ENCODE measurements at places on chromosomes 4 and X.
A peak's percentile ranks its signal among the peaks of the same experiment; 100 is the strongest.

DNA sequence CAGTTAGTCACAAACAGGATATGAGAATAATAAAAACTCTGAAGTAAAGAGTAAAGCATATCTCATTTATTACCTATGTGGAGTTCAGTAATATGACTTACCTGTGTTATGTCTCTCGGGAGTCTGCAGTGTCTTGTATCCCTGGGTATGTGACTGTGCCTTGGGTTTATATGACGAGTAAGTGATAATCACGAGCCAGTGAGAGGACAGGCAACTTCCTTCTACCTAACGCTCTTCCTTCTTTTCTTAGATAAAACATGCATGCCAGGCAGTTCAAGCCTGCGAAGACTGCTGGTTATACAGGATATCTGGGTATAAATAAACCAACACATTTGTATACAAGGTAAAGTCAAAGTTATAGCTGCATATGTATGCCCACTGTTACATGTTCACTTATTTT, at the start of gene HPGDS:
HPGDS (minus strand) TSS at position 143 of the 400 bp plus-strand sequence. CDS start 8,207 bp downstream, outside the sequence.
- peak; percentile 51 for DNase-seq

DNA sequence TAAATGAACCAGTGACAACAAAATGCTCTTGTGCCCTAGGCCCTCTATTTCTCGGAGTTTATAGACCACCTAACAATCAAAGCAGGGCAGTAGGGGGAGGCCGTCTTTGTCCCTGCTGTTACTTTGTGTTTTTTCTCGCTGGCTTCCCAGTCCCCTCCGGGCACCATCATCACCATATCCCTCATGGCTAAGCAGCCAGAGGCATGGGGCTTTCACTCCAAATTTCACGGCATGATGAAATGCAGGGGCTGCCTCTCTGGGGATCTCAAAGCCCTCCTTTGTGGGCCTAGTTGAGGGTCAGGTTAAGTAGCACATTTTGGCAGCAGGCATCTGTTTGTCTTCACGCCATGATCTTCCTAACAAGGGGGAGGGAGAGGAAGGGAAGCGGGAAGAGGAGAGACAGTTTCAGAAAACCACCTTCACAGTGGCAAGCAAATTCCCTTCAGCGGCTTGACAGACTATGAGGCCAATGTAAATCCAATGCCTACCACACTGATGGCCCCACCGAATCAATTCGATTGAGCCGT, 91.9 kb downstream of the ANOS1 start:
- no peak for DNase-seq

GRCh38 chrX:101383679-101384205, 2.2 kb downstream of the BTK start:
- DNase-seq: no peak

GRCh38 chr4:176845636-176846035, 52.9 kb upstream of the VEGFC start:
- DNase-seq: no peak

- peak; percentile 43 for DNase-seq
Measured at GRCh38 chr4:40255393-40256281, 58.8 kb downstream of the RHOH start.

DNA sequence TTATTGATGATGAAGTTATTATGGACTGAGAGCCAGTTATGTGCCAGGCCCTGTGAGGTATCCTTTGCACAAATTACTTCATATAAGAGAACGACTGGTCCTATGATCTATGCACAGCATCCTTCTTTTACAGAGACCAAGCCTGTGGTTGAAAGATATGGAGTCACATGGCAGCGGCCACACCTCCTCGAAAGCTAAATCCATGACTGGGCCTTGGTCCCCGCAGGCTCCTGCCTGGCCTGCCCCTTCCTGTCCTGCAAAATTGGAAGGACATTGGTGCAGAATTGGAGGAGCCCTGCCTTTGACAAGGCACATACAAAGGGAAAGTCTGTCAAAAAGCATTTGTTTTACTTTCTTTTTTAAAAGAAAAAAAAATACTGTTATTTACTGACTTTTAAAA, 18.3 kb downstream of the SORBS2 start:
- DNase-seq: no peak

GRCh38 chr4:8870647-8871416, 807 bp downstream of the HMX1 start:
- peak; percentile 12 for DNase-seq

- DNase-seq: no peak
Measured at GRCh38 chr4:183321516-183321915, 710 bp downstream of the CLDN24 start.

DNA sequence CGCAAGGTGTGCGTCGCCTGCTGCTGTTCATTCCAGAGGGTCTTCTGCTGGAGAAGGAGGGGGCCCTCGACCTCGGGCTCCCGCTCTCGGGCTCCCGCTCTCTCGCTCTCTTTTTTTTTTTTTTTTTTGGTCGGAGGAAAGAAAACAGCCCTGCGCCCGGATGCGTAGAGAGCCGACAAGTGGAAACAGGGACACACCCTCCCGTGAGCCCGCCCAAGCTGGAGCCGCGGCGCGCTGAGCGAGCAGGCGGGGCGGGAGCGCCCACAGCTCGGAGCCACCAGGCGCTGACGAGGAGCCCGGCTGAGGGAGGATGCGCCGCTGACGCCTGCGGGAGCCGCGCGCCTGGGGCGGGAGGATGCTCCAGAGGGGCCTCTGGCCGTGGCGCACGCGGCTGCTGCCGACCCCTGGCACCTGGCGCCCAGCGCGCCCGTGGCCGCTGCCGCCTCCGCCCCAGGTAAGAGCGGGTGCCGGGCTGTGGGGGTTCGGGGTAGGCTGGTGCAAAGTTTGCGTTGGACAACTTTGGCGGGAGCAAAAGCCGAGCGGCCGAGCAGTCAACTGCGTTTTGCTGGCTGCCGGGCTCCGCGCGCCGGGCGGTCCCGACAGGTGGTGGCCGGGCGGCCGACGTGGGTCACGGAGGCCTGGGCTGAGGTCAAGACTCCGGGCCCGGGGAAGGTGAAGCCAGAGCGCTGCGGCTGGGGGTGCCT, at the start of gene MCUB:
MCUB (plus strand) TSS at position 264 of the 704 bp plus-strand sequence; CDS start at position 356, 92 bp downstream.
- peak; percentile 94 for DNase-seq

GRCh38 chr4:39526765-39527295, 409 bp downstream of the UGDH start:
- no peak for DNase-seq

GRCh38 chrX:152637649-152638442, at the start of gene GABRQ:
GABRQ (plus strand) TSS chrX:152637895; CDS start chrX:152638203, 308 bp downstream.
- peak; percentile 38 for DNase-seq

- peak; percentile 3 for DNase-seq
Measured at GRCh38 chrX:13791559-13791958, 25.3 kb downstream of the GPM6B start.

DNA sequence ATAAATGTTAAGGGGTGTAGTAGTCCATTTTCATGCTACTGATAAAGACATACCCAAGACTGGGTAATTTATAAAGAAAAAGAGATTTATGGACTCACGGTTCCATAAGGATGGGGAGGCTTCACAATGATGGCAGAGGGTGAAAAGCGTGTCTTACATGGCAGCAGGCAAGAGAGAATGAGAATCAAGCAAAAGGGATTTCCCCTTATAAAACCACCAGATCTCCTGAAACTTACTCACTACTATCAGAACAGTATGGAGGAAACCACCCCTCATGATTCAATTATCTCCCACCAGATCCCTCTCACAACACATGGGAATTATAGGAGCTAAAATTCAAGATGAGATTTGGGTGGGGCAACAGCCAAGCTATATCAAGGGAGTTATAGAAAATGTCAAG, 329.2 kb downstream of the DTHD1 start:
- no peak for DNase-seq

DNA sequence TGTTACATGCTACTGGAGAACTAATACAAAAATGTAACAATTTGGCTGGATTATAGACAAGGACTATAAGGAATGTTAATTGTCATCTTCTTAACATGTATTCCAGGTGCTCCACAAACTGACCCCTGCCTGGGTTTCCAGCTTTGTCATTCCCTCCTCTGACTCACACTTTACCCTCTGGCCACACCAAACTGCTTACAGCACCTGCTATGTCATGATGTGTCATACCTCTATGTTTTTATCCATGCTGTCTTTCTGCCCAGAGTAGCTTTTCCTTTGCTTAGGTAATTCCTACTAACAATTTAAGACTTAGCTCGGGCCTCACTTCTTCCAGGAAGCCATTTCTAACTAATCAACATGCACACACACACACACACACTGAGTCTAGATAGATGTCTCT, 14.0 kb upstream of the SHROOM4 start:
- DNase-seq: no peak

DNA sequence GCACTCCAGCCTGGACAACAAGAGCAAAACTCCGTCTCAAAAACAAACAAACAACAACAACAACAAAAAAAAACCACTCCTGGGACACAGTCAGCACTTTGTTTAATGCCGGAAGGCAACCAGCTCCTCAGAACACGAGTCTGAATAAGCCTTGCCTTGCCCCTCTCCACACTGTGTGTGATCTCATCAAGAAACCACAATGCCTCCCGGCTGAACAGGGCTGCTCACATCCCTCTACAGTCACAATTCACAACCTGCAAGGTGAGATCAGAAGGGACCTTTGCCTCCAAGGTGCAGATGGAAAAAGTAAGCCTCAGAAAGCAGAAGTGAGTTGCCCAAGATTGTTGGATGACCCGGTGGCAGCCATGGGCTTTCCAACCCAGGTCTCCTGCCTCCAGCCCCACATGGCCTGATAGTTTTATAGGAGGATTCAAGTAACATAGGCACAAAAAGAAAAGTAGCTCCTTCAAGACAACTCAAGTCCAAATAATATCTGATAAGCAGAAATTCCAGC, 80.8 kb downstream of the JAKMIP1 start:
- no peak for DNase-seq

GRCh38 chr4:17475481-17475880, 36.4 kb downstream of the QDPR start:
- DNase-seq: no peak

GRCh38 chrX:18666614-18667013, 5.3 kb downstream of the RS1 start:
- DNase-seq: no peak

DNA sequence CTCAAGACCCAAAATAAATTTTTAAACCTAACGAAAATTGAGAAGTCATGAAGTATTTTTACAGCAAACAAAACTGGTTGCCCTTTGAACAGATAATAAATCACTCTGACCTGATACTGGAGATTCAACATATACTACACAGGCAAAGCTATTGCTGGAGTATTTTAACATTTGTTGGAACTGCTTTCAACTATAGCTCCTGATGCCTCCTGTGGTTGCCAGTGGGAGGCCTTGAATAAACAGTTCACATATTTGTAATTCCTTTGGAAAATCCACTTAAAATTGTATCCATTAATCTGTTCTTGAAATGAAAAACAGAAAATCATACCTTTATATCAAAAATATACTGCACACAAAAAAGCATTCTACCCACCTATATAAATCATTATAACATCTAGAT, 605.1 kb downstream of the KCTD8 start:
- DNase-seq: no peak

DNA sequence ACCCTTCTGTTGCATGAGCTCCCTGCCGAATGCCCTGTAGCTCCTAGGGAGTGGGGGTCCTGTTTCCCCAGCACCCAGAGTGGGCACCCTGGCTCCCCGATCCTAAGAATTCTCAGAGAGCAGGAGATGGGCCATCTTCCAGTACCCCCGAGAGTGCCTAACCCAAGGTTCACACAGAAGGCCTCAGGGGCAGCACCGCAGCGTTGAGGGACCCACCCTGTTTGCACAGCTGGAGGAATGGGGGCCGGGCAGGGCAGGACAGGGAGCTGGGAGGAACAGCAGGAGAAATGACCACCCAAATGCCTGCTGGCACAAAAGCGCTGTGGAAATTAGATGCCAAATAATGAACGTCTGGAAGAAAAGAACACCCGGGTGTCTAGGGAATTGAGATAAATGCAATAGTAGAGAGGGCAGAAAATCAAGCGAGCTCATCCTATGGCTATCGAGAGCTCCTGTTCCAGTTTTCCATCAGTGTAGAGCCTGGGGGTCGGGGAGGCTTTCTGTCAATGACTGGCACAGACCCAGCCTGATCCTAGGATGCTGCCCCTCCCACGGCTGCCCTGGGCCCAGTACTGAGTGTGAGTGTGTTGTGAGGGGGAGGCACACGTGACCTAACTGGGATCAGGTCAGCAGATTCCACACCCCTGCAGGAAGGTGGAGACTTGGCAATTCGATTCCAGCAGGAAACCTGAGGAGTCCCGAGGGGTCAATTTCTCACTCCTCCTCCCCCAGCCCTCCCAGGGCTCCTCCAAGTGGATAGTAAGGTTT, 25.7 kb downstream of the SEPTIN6 start:
- DNase-seq: no peak

DNA sequence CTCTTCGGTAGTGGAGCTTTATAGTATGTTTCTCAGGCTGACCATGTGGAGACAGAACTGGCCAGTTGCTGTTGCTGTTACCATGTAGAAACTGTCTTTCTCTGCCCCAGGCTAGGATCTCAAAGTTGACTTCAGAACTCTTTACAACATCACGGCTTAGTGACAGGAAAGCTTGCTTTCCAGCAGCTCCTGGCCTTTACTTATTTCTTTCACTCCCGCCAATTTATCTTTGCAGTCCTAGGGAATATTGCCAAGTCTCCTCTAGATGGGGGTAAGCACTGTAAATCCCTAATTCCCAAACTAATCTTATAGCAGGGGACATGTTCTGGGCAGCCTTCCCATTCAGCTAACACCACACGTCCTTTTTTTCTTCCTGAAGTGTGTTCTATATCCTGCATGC, 631.6 kb downstream of the SPRY1 start:
- peak; percentile 92 for DNase-seq

- no peak for DNase-seq
Measured at GRCh38 chrX:150676221-150676620, 17.0 kb upstream of the MTMR1 start.

GRCh38 chr4:149702414-149703293, 113.0 kb downstream of the IQCM start:
- no peak for DNase-seq

GRCh38 chr4:182866746-182867145, 50.4 kb downstream of the DCTD start:
- DNase-seq: peak; percentile 50

DNA sequence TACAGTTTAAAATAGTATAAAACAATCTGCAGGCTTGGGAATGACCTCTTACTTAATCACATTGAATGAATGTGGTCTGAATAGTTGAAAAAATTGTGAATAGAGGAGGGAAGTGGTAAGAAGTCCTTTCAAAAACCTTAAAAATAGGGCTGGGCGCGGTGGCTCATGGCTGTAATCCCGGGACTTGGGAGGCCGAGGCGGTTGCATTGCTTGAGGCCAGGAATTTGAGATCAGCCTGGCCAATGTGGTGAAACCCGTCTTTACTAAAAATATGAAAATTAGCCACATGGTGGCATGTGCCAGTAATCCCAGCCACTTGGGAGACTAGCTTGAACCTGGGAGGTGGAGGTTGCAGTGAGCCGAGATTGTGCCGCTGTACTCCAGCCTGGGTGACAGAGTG, 36.5 kb downstream of the HERC3 start:
- no peak for DNase-seq

DNA sequence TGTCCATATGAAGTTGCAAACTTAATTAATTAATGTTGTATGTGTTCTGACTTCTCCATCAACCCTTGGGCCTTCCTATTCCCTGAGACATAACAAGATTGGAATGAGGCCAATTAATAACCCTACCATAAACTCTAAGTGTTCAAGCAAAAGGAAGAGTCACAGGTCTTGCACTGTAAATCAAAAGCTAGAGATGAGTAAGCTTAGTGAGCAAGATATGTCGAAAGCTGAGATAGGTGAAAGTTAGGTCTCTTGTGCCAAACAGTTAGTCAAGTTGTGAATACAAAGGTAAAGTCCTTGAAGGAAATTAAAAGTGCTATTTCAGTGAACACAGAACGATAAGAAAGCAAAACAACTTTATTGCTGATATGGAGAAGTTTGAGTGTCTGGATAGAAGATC, 58.2 kb upstream of the GPRIN3 start:
- DNase-seq: no peak
